ENCODE measurements at places on chromosomes 4 and X. TPM values are rescaled to one million over a fixed set of nuclear protein-coding genes. Genes with fewer than 3 reads are reported as not detected.

FGF13 gene
- not detected for total RNA-seq

GASK1B gene
- total RNA-seq, result not detected

GABRE gene
- not detected for total RNA-seq

PRAF2 gene
- total RNA-seq, result 9.1 TPM

PAGE5 gene
- not detected for total RNA-seq

CXorf51A gene
- total RNA-seq, result not detected

PABPC1L2B gene
- total RNA-seq, result not detected

VEGFD gene
- total RNA-seq, result not detected

CSN1S1 gene
- total RNA-seq, result not detected

XAGE1A gene
- total RNA-seq, result not detected

LEF1 gene
- 302 TPM for total RNA-seq

CEP44 gene
- 30.1 TPM for total RNA-seq

STAP1 gene
- 11.0 TPM for total RNA-seq

CLDN22 gene
- not detected for total RNA-seq

SLC26A1 gene
- total RNA-seq, result 0.21 TPM

SLC2A9 gene
- total RNA-seq, result 0.39 TPM

ASMT gene
- 0.82 TPM for total RNA-seq

PTPN13 gene
- 1.4 TPM for total RNA-seq

OPRPN gene
- total RNA-seq, result not detected

CXCL1 gene
- not detected for total RNA-seq

KLF3 gene
- total RNA-seq, result 6.1 TPM

DGAT2L6 gene
- not detected for total RNA-seq

MEPE gene
- not detected for total RNA-seq

DOK7 gene
- not detected for total RNA-seq

L1CAM gene
- 0.57 TPM for total RNA-seq

CNGA1 gene
- total RNA-seq, result 0.30 TPM

TCEAL6 gene
- not detected for total RNA-seq

POU3F4 gene
- not detected for total RNA-seq

ADH6 gene
- not detected for total RNA-seq

MID1 gene
- 0.43 TPM for total RNA-seq

CHM gene
- 14.7 TPM for total RNA-seq

DUSP21 gene
- not detected for total RNA-seq

SLC34A2 gene
- not detected for total RNA-seq

CPE gene
- not detected for total RNA-seq

GUCY1B1 gene
- 0.37 TPM for total RNA-seq

PABPC5 gene
- total RNA-seq, result not detected

NAT8L gene
- total RNA-seq, result 0.39 TPM

IRF2 gene
- 68.9 TPM for total RNA-seq

FAT4 gene
- not detected for total RNA-seq

DMRTC1 gene
- total RNA-seq, result 0.18 TPM

Data from activated CD4-positive, alpha-beta T cell treated with anti-CD3 and anti-CD28 coated beads for 36 hours (primary cell).